H9 (cell line): ENCODE measurements at places on chromosomes 7 and 10.

DNA sequence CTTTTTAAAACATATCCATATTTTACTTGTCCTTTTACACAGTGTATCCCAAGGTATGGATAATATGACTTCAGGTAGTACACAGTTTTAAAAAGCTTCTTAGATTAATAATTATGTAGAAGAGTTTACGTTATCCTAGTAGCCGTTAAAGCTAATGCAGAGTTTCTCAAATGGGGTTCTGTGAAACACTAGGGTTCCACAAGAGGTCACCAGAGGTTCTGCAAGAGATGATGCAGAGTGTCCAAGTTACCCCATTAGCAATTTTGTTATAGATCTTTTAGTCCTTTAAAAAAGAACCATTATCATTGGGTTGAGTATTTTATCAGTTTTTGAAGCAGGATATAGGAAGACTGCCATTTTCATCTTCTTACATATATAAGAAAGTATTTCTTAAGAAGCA, 298.9 kb upstream of the HPS1 start:
- no peak for DNase-seq

- no peak for DNase-seq
Observed at GRCh38 chr10:29254123-29255046, 34.5 kb upstream of the LYZL1 start.

- no peak for DNase-seq
Observed at GRCh38 chr7:128404886-128405470, 4.8 kb downstream of the IMPDH1 start.

DNA sequence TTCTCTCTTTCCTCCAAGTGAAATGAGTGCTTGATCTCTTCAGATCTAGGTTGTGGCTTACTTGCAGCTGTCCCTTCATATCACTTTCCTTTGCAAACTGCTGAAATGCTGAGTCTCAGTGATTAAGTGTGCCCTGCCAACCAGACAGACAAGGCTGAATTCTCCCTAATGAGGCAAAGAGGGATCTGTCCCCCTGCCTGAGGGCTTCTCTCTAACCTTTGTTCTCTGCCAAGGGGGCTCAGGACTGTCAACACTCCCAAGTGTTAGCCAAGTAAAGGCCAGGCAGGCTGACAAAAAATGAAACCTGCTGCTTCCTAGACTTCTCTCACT, at the start of gene MSS51:
TSS of gene MSS51 (minus strand) at position 24 of the 330 bp plus-strand sequence. CDS start 5,277 bp downstream, outside the sequence.
- DNase-seq = no peak

- no peak for DNase-seq
Observed at GRCh38 chr7:69651101-69651590, 52.9 kb downstream of the AUTS2 start.

DNA sequence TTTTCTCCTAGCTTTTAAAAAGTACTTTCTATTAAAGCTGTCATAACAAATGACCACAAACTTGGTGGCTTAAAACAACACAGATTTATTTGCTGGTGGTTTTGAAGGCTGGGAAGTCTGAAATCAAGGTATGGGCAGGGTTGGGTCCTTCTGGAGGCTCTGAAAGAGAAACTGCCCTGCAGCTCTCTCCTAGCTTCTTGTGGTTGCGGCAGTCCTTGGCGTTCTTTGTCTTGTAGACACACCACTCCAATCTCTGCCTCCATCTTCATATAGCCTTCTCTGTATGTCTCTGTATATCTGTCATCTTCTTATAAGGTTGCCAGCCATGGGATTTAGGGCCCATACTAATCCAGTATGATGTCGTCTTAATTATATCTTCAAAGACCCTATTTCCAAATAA, 79.4 kb upstream of the PRR15 start:
- DNase-seq = no peak

DNA sequence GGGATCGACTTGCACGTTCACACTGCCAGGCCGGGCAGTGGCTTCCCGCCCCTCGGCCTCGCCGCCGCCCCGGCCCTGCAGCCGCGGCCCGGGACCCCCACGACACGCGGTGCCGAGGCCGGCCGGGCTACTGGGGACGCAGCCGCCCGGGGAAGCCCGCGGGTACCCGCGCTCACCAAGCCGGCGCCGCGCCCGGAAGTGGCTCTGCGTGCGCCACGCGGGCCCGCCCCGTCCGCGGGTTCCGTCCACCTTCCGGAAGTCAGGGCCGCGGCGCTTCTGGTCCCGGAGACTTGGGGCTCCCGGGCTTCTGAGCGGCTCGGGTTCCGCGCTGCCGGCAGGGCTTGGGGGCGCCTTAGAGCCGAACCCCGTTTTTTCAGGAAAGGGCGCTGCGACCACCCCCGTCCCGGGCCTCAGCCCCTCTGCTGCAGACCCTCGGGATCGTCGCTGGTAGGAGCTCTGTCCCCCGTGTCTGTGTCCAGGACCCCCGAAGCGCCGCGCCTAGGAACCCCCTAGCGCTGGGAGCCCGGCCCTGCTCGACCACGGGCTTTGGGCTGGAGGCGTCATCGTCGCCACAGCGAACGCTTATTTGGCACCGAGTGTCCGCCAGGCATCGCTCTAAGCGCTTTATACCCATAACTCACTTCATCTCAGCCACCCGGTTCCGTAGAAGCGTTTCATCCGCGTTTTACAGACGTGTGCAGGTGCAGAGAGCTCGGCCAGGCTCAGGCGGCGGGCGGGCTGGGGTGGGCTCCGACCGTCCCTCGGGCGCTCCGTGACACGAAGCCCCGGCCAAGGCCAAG, at the start of gene PSMG3:
TSS of gene PSMG3 (minus strand) at position 200 of the 800 bp plus-strand sequence. CDS start 693 bp downstream, outside the sequence.
- peak; percentile 75 for DNase-seq

DNA sequence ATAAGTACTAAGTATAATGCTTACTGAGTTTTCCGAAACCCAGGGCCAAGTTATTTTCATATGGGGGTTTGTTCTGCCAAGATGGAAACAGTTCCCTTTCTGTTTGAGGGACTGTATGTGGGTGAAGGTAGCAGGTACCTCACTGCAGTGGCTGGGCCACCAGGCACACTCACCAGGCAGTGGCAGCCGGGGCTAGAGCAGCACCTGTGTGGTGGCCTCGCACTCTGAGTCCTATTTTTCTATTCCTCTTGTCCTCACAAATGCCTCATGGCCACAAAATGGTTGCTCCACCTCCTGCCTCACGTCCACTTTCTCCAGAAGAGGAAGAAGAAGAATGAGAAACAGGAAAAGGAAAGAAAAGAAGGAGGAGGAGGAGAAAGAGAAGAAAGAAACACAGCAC, 167.3 kb upstream of the SHH start:
- no peak for DNase-seq

- DNase-seq = no peak
Observed at GRCh38 chr7:55887821-55888247, 578 bp downstream of the ZNF713 start.

GRCh38 chr10:100632027-100632426, 96.3 kb downstream of the HIF1AN start:
- no peak for DNase-seq

DNA sequence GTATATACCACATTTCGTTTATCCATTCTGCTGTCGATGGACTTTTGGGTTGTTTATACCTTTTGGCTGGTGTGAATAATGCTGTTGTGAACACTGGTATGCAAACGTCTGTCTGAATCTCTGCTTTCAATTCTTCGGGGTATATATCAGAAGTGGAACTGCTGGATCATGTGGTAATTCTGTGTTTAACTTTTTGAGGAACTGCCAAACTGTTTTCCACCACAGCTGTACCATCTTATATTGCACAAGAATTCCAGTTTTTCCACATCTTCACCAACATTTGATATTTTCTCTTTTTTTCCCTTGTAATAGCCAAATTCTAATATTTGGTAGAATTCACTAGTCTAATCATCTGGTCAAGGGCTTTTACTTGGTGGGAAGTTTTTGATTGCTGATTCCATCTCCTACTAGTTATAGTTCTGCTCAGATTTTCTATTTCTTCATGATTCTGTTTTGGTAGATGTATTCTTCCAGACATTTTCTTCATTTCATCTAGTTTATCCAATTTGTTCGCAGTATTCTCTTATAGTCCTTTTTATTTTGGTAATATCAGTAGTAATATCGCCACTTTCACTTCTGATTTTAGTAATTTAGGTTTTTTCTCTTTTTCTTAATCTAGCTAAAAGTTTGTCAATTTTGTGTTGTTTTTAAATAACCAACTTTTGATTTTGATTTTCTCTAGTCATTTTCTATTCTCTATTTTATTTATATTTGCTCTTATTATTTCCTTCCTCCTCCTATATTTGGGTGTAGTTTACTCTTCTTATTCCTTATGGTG, 271.2 kb downstream of the ZEB1 start:
- no peak for DNase-seq

GRCh38 chr7:43058271-43059066, 54.0 kb upstream of the HECW1 start:
- no peak for DNase-seq

DNA sequence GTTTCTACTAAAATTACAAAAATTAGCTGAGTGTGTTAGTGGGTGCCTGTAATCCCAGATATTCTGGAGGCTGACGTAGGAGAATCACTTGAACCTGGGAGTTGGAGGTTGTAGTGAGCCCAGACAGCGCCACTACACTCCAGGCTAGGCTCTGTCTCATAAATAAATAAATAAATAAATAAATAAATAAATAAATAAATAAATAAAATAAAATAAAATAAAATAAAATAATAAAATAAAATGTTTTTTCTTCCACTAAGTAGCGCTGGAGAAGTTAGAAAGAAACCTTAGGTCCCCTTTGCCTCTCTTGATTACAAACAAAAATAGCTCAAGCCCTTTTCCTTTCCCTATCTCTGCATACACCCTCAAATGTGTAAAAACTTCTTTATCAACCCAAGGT, 525.9 kb downstream of the IPMK start:
- DNase-seq = no peak

- DNase-seq = no peak
Observed at GRCh38 chr7:16471933-16472332, 6.4 kb upstream of the SOSTDC1 start.

DNA sequence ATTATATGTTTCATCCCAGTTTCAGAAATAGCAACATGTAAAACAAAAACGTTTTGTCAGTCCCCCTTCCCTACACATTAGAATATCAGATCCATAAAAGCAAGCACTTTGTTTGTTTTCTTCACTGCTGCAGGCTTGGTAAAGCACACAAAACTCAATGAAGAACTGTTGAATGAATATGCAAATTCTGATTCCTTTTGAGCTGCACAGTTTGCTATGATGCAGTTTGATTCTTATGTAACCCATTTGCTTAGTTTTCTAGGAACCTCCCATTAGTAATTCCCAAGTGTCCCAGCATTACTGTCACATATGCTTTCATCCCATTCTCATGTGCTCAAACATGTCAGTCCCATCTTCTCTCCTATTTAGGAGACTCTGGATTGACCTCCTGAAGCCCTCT, 26.1 kb upstream of the CHCHD3 start:
- no peak for DNase-seq

- no peak for DNase-seq
Observed at GRCh38 chr7:128859232-128860157, 3.2 kb upstream of the ATP6V1F start.
